ENCODE measurements at places on chromosomes 11 and 22. TPM values are rescaled to one million over a fixed set of nuclear protein-coding genes. Genes with fewer than 3 reads are reported as not detected.

NNMT gene
- 0.61 TPM for total RNA-seq

EFCAB6 gene
- total RNA-seq: 0.18 TPM

SMIM35 gene
- not detected for total RNA-seq

TUG1 gene
- 36.3 TPM for total RNA-seq

CDC42EP1 gene
- total RNA-seq: 0.35 TPM

OVOL1 gene
- not detected for total RNA-seq

All from activated T-cell treated with anti-CD3 and anti-CD28 coated beads, Interleukin-2, amount 50 U/mL, for 4 hours (primary cell).